ENCODE measurements at places on chromosomes 4 and X. TPM values are rescaled to one million over a fixed set of nuclear protein-coding genes. Genes with fewer than 3 reads are reported as not detected.

The CNGA1 gene
- not detected for total RNA-seq

The STARD8 gene
- 1.9 TPM for total RNA-seq

The MAGEA12 gene
- not detected for total RNA-seq

The PABPC1L2B gene
- not detected for total RNA-seq

The RTL3 gene
- not detected for total RNA-seq

- DNase-seq, result no peak
Measured at GRCh38 chr4:104248726-104249125, 246.0 kb downstream of the CXXC4 start.

- DNase-seq, result no peak
Measured at GRCh38 chr4:143858456-143858855, 46.9 kb downstream of the GYPE start.

GRCh38 chrX:45862801-45863200, 662.1 kb upstream of the DIPK2B start:
- no peak for DNase-seq
